HT-29 (cell line): ENCODE measurements at places on chromosomes 3 and 15. TPM values are rescaled to one million over a fixed set of nuclear protein-coding genes. Genes with fewer than 3 reads are reported as not detected.

GRCh38 chr3:7190095-7190494 lies 329.2 kb downstream of the GRM7 start:
- DNase-seq = no peak

- DNase-seq = no peak
These were observed 12.3 kb downstream of the THBS1 start for GRCh38 chr15:39593071-39593655.

The FRMD4B gene
- total RNA-seq = 19.6 and 21.2 TPM in 2 replicates

DNA sequence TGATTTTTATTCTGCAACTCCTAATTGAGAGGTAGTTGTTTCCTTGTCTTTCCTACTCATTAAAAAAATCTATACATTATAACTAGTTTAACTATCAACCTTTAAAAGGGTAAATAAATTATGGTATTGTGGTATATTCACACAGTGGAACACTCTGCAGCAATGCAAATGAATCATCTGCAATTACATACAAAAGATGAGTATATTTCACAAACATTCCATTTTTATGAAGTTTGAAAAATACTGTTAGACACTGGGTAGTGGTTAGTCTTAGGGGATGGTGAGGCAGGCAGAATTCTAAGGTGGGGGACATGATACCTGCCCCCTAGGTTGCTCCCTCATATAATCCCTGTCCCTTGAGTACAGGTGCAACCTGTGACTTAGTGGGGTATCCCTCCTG lies 44.0 kb upstream of the MAGI1 start:
- no peak for DNase-seq

GRCh38 chr3:3851621-3852323 lies 52.5 kb downstream of the LRRN1 start:
- DNase-seq = no peak

DNA sequence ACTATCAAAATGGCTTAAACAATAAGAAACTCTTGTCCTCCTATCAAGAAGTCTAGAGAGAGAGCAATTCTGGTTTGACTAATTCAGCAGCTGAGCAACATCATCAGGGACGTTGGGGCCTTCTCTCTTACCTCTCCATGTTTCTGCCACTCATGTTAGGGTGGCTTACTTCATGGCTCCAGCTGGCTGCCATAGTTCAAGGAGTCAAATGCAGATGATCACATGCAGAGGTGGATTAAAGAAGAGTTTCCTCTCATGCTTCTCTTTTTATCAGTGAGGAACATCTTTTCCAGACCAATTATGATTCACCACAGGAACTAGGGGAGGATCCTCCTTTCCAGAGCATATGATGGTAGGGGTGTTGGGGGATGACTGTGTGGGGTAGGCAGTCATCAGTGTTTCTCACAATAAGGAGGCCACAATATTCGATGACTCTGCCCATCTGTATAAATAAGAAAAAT lies 45.5 kb downstream of the NEK11 start:
- DNase-seq = no peak

DNA sequence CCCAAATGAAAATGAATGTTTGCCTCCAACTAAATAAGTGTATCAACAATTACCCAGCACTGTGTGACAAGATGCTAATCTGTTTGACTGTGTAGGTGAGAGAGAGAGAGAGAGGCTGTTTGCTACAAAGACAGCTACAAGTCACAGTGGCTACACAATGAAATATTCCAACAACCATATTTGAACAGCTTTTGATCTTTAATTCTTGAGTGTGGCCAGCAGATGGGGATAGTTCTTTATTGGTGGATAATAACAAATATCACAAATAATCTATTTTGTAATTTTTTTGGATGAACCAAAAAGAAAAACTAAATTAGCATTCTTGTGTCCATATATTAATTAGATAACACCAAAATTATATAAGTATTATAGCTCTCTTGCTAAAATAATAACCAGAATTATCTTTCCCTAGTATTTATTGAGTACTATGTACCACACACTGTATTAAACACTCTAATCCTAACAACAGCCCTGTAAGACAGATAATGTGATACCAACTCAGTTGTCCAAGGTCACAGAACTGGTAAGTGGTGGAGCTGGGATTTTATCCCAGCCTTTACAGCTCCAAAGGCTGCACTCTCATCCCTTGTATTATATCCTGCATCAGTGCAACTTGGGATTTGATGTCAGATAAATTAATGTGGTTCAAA lies 61.9 kb upstream of the C3orf80 start:
- peak; percentile 47 for DNase-seq

- DNase-seq = peak; percentile 13
These were observed 109.5 kb upstream of the KCNAB1 start for GRCh38 chr3:156010829-156011228.

The NTRK3 gene
- total RNA-seq = not detected in 2 replicates

GRCh38 chr15:92605225-92605944 lies 50.2 kb downstream of the FAM174B start:
- no peak for DNase-seq

GRCh38 chr15:57382969-57383368 lies 6.7 kb downstream of the CGNL1 start:
- DNase-seq = no peak

DNA sequence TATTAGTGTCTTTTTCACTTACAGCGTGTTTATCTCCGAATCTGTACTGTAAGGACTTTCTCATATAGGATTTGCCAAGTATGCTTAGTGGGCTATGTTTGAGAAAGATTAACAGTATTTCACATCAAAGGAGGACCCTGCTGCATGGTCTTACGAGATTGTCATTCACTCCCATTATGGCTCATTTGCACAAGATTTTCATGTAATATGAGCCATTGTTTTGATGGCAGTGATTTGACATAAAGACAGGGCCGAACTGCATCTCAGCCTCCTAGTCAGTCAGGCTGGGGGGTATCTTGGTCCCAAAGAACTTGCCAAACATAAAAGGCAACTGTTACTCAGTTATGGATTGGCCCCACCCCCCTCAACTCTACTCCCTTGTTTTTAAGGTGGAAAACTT lies 205.9 kb downstream of the ZIC1 start:
- no peak for DNase-seq

DNA sequence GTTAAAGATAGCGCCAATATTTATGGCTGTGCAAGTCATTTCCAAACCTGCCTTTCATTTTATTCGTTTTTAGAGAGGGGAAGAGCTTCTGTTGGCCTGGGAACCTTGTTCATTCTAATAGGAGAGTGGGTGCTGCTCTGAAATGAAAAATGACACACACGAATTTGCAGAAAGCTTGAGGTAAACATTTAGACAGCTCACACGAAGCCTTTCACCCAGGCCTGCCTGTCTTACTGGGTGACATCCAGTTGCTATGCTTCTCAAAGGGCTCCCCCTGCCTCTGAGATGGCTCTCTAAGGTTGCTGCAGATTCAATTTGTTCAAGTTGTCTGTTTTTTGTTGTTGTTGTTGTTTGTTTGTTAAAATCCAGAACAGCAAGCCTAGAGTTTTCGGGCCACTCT lies 18.2 kb downstream of the PEX5L start:
- DNase-seq = no peak

DNA sequence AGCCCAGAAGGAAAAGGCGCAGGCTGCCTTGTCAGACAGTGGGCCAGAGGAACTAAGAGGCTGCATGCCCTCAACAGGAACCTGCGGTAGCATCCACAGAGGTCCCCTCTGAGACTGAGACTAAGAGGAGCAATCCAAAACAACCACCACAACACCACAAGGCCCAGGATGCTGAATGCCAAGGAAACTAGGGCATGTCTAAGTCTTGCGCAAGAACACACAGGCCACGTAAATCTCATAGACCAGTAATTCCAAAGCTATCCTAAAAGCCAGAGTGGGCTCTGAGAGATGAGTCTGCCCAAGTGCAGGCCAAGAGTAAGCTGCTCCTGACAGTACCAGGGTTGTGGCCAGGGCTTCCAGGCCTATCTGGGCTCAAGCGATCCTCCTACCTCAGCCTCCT lies 12.9 kb downstream of the MON1A start:
- DNase-seq = no peak

The ISLR gene
- not detected in 2 replicates for total RNA-seq

The AADACL2 gene
- total RNA-seq = not detected in 2 replicates

The FSIP1 gene
- total RNA-seq = 0.48 and 2.1 TPM in 2 replicates

DNA sequence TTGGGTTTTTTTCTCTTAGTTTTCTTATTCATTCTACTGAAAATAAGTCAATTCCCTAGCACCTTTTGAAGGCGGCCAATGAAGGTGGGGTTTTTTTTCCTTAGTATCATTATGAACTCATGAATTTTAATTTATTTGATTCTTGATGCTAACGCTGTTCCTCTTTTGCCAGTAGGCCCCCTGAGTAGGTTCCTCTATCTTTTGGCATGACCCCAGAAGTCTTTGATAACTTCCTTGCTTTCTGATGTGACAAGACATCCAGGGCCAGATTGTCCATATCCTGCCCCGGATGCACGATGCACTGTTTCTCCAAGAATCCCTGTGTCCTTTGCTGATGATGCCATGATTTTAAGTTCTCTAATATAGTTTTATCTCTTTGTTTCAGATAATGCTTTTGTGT lies 20.6 kb downstream of the LRRK1 start:
- no peak for DNase-seq

GRCh38 chr15:32831485-32831884 lies 113.7 kb downstream of the GREM1 start:
- no peak for DNase-seq

DNA sequence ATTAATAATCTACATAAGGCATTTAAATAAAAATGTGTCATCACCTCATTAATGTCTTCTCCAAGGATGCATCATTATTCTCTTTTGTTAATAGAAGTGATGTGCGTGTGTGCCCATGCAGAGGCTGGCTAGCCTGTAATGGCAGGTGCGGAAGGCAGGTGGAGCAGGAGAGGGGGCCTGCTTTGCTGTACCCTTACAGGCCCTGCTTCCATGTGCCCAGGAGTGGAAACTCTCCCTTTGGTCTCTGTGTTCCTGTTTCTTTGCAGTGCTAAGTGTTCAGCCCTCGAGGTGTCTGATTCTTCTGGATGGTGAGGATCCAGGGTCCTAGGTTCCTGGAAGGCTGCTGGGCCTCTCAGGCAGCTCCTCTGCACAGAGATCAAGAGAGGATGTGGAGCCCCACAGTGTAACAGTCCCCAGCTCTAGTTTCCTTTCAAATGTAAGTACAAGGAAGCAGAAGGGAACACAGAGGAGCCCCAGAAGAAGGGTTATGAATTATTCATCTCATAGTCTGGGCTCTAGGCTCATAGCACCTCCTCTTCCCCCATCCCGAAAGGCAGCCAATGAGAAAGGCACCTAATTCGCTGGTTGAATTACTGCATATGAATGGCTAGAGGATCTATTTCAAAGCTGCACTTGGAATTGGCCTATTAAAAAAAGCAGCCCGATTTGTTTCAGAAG lies 39.2 kb upstream of the AGBL1 start:
- DNase-seq = no peak

GRCh38 chr3:122427857-122428471 lies 12.1 kb upstream of the WDR5B start:
- no peak for DNase-seq

DNA sequence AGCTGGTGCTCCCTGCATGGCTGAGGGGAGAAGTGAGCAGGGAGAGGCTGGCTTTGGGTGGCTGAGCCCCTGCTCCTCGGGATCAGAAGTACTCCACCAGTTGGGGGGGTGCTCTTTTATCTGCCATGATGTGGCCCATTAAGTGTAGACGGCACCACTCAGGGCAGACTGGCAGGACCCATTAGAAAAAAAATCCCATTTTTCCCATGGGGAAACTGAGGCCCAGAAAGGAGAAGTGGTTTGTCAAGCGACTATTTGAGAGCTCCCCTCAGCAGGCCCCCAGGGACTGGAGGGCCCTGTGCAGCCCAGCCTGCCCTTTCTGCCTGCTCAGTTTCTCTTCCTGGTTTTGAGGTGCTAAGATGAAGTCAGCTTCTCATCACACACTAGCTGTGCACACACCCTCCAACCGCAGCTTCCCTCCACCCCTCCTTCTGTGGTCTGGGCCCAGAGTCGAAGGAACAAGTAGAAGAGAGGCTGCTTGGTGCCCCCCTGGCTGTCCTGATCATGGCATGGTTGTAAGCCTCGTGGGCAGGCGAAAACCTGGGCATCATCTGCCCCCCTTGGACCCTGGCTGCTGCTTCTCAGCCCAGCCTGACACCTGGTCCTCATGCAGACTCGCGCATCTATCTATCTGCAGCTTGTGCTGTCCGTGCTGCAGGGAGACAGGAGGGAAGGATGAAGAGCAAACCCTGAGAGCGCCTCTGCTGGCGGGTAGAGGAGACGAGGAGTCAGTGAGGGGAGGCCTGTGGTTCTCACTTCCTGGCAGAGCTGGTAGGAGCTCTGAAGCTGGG lies 5.6 kb downstream of the CSK start:
- peak; percentile 80 for DNase-seq

GRCh38 chr3:59632760-59633573 lies 583.1 kb upstream of the CFAP20DC start:
- no peak for DNase-seq

The KIF9 gene
- 28.7 and 31.7 TPM in 2 replicates for total RNA-seq

The LDHAL6B gene
- not detected in 2 replicates for total RNA-seq

DNA sequence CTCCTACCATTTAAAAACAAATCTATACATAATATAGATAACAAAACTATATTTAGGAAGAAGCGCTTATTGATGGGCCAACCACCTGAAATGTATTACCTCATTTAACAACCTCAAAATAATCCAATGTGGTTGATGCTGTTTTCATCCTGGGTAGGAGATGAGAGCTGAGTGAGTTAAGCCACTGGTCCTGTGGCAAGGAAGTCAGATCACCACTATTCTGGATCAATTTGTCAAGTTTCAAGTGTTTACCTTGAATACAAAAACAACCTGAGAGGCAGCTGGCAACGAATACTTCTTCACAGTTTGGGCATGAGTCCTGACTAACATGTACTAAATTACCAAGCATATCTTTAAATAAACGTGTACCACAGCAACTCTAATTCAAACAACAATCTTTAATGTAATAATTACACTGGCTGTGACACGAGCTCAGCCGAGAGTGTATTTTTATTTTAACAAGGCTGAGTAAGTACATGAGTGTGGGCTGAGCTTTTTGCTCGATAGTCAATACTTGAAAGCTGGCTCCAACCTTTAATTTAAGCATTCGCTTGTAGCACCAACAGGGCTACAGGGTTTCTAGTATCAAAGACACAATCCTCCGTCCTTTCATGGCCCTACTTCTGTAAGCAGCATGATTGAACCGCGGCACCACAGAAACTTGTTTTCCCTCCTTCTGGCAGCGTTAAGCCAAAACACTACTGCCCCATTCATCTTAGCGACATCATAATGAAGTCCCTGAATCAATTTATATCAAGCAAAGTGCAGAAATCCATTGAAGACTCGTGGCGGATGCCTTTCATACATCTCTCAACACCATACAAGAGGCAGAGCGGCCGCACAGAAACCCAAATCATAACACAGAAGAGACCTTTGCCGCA lies 93.8 kb upstream of the ICE2 start:
- DNase-seq = no peak

The CELSR3 gene
- total RNA-seq = 9.9 and 12.5 TPM in 2 replicates

The BTBD1 gene
- total RNA-seq = 90.3 and 111 TPM in 2 replicates

The PIERCE2 gene
- 0.86 and 1.9 TPM in 2 replicates for total RNA-seq

GRCh38 chr3:16423947-16424673 lies 89.4 kb downstream of the RFTN1 start:
- no peak for DNase-seq

The MUC13 gene
- total RNA-seq = 39.9 and 44.9 TPM in 2 replicates

DNA sequence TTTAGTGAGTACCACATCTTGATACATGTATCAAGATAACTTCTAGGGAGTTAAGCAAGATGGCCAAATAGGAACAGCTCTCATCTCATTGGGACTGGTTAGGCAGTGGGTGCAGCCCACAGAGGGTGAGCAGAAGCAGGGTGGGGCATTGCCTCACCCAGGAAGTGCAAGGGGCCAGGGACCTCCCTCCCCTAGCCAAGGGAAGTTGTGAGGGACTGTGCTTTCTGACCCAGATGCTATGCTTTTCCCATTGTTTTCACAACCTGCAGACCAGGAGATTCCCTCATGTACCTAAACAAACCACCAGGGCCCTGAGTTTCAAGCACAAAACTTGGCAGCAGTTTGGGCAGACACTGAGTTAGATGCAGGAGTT lies 665.0 kb upstream of the CBLB start:
- DNase-seq = no peak
